ENCODE measurements at places on chromosomes 3 and 15. TPM values are rescaled to one million over a fixed set of nuclear protein-coding genes. Genes with fewer than 3 reads are reported as not detected.

Gene LINGO1
- not detected for total RNA-seq

Gene KIF23
- total RNA-seq = 10.5 TPM

Gene MYLK
- 211 TPM for total RNA-seq

Gene XYLB
- 13.5 TPM for total RNA-seq

Gene BTD
- total RNA-seq = 35.2 TPM

Gene PYGO1
- 15.9 TPM for total RNA-seq

Gene PLS1
- 0.97 TPM for total RNA-seq

Gene GPR149
- not detected for total RNA-seq

Gene ESYT3
- total RNA-seq = 0.97 TPM

Gene ALDH1A2
- total RNA-seq = 1.2 TPM

Gene DNASE1L3
- total RNA-seq = not detected

Gene WWTR1
- total RNA-seq = 94.5 TPM

Gene PLA2G4E
- not detected for total RNA-seq

Gene SLC27A2
- 0.16 TPM for total RNA-seq

Gene TMEM40
- not detected for total RNA-seq

Gene FAM3D
- total RNA-seq = not detected

Gene SLC25A38
- 26.5 TPM for total RNA-seq

Gene GABRG3
- not detected for total RNA-seq

Gene PATL2
- total RNA-seq = 0.61 TPM

Gene GPR160
- total RNA-seq = 0.36 TPM

Gene SCG5
- 7.8 TPM for total RNA-seq

Gene CCDC39
- not detected for total RNA-seq

Gene SNTN
- not detected for total RNA-seq

Gene GOLGA8G
- under 0.01 TPM for total RNA-seq

Gene SAMD7
- total RNA-seq = not detected

Gene PDCD10
- 44.8 TPM for total RNA-seq

Gene SLC6A20
- total RNA-seq = not detected

Gene MCTP2
- 29.9 TPM for total RNA-seq

Gene LCTL
- 7.8 TPM for total RNA-seq

Gene ZKSCAN7
- total RNA-seq = 10.5 TPM

Gene IMP3
- total RNA-seq = 72.1 TPM

Gene DGKG
- total RNA-seq = under 0.01 TPM

Gene SLC2A2
- under 0.01 TPM for total RNA-seq

Gene KBTBD12
- not detected for total RNA-seq

Gene FANCD2OS
- not detected for total RNA-seq

Gene ITPR1
- 2.8 TPM for total RNA-seq

Gene RETNLB
- total RNA-seq = not detected

Gene AQR
- 31.6 TPM for total RNA-seq
